ENCODE measurements at places on chromosomes 4 and X. TPM values are rescaled to one million over a fixed set of nuclear protein-coding genes. Genes with fewer than 3 reads are reported as not detected.

- DNase-seq = no peak
Observed at GRCh38 chr4:19905024-19905423, 346.7 kb upstream of the SLIT2 start.

DNA sequence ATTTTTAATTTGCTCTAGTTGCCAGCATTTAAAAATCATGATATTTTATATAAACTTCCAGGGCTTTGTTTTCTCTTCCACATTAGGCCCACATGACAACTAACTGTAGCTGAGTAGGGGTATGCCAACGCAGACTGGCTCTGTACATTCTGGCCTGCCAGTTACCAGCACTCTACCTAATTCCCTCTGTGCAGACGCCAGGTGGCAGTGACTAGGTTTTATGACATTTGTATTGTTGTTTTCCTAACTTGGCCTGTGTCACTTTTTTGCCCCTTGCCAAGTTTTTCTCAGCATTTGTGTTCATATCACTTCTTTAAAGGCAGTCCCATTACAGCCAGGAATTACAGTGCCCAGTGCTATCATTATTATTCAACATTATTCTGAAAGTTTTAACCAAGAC, 347.5 kb downstream of the NKX6-1 start:
- no peak for DNase-seq

PTCHD1 gene
- 0.53 TPM for total RNA-seq

EMCN gene
- total RNA-seq = 36.1 TPM

Measured in muscle of leg (tissue), 16 donors.